ENCODE measurements at places on chromosomes 11 and 22.

GRCh38 chr22:29755889-29756288 lies 10.9 kb downstream of the ZMAT5 start:
- no peak for DNase-seq

GRCh38 chr11:19429108-19429760 lies 188.5 kb upstream of the E2F8 start:
- DNase-seq, result no peak

DNA sequence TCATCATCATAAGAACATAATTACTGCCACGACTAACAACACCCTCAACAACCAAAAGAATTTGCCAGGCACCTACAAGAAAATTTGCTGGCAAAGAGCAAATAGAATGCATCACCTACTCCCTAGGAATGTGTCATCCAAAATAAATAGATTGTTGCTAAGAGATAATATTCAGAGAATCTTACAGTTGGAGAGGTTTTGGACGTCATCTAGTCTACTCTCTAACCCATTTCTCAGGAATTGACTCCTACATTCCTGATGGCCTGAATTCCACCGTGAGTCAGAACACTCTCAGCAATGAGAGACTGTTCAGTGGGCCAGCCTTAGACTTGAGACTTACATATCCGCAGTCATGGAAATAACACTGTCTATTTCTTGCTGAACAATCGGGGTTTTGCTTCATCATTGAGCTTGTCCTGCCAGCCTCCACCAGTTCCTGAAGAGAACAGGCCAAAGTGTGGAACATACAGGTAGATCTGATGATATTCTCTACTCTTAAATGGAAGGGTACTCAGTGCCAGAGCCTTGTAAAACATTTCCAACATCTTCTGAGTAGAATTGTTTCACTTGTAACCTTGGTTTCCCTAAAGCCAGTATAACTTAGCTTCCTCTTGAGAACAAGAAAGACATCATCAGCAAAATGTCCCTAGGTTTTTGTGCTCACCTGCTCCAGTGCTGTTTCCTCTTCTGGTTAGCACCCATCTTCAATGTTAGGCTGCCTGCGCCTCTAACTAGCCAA lies 8.3 kb downstream of the KIRREL3 start:
- no peak for DNase-seq

DNA sequence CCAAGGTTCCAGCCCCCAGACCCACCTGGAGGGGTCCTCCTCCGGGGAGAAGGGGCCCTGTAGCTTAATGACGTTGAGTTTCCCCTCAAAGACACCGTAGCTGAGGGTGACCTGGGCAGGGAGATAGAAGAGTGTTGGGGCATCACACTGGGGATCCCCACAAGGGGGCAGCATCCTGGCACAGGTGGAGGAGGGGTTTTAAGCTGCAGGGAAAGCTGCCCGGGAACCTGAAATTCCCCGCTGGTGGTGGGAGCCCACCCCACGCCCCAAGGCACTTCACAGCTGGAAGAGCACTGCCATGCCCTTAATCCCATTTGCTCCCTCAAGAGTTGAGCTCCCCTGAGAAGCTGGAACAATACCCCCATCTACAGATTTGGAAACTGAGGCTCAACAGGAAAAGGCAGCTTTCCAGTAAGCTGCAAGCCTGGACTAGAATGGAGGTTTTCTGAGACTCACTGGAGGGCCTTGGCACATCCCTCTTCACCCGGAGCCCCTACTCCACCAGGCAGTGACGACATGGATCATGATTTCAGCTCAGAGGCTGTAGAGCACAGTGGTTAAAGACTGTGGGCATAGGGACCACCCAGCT lies 13.7 kb downstream of the MFNG start:
- DNase-seq, result no peak

DNA sequence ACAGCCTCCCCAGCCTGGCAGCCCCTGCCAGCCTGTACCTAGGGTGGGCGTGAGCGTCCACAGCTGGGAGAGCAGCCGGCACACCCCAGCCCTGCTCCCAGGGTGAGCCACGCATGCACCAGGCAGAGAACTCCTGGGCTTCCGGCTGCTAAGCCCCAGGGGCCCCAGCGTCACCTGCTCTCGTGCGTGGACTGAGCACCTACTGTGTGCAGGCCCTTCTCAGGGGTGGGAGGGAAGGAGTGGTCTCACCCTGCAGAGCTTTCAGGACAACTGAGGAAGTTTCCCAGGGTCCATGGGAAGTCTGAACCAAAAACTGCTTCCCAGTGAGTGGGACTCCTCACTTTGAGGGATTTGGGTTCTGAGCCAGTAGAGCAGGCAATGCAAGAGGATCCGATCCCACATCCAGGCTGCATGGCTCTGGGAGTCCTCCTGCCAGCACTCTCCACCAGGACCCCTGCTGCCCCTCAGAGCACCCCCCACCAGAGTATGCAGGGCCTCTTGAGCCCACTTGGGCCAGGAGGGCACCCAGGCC lies 47.1 kb upstream of the PRODH start:
- DNase-seq, result no peak

- no peak for DNase-seq
Measured at GRCh38 chr11:67227726-67228125, 38.5 kb upstream of the GRK2 start.

DNA sequence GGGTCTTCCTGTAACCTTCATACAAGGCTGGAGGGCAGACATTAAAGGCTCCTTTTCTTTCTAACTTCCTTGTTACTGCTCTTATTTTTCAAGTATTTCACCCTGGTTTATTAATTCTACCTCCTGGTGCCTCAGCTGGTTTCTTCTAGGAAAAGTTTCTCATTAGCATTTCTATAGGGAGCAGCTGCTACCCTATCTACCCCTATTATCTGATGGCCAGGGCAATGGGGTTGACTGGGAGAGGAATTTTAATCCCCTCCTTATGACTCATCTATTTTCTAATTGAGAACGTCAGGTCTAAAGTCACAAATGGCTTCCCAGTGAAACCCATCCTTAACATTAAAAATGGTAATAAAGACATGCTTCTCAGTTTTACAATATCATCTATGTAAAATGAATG lies 5.0 kb downstream of the MAP6 start:
- no peak for DNase-seq

GRCh38 chr22:17810570-17811116 lies 36.4 kb upstream of the BID start:
- no peak for DNase-seq

DNA sequence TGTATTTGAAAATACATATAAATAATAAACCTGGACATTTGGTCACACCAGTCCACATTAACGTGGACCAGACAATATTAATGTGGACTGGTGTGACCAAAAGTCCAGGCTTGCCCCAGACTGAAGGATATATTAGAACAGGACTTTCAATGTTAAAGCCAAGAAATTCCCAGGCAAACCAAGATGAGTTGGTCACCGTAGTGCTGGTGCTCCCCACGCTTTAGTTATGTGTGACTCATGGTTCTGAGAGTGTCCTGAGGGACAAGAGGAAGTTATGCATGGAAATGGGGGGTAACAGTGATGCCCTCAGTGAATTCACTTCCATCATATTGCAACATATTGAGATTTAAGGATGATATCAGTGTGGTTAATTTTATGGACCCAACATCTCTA lies 31.4 kb downstream of the POU2AF1 start:
- no peak for DNase-seq

DNA sequence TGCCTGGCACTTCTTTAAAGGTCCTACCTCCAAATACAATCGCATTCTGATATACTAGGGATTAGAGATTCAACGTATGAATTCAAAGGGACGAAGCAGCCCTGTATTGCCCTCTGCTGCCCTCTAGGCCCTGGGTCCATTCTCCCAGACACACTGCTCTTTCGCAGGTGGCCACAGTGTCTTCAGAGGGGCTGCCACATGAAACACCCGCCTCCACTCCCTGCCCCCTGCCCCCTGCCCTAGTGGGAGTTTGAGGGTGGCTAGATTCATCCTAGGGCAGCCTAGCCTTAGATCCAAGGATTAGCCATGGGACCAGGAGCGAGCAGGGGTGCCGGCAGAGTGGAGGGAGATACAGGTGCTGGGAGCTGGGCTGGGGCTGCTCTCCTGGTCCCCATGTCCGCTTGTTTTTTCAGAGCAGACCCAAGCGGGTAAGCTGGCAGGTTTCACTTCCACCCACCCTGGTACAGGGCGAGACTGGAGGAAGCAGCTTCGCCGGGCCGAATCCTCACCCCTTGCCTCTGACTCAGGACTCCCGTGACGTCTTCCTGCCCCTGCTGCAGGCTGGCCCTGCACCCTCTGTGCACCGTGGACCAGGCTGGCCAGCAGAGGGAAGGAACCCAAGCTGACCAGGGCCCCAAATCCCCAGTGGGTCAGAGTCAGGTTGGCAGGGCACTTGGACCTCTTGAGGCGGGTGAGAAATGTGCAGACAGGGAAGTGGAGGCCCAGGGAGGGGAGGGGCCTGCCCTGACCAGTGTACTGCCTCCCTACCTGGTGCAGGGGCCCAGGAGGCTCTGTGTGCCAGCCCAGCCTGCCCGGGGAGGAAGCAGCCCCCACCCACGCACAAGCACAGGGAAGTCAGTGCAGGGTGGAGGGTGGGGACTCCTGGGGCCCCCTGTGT lies 28.4 kb upstream of the HMOX1 start:
- no peak for DNase-seq

DNA sequence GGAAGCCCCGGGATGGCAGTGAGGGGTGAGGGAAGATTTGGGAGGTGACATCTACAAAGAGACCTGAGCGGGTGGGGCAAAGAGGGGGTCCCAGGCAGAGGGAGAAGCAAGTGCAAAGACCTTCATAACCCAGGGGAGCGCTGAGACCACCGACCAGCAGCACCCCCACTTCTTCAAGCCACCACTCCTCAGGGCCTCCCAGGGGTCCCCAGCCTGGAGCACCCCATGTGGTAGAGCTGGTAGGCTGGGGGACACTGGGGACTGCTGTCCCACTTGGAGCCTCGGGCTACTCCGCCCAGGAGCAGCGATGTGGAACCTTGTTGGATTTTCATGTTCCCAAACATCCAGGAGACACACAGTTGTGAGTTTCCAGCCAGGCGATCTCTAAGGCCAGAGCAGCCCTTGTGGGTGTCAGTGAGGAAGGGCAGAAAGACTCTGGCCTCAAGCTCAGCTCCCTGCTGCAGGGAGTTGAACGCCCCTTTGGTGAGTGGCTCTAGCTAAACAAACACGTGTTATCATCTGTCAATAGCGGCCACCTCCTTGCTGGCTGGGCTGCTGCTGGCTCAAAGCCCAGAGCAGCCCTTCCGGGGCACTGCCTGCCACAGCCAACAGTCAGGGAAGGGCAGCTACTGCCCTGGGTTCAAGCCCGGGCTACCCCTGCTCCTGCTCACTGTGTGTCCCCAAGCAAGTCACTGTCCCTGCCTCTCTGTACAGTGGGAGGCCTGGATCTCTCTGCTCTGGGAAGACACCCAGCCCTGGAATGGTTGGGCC lies 25.7 kb upstream of the CHKA start:
- DNase-seq, result peak; percentile 61

GRCh38 chr11:59285716-59286260 lies 72.9 kb upstream of the OR5AN1 start:
- no peak for DNase-seq

- DNase-seq, result no peak
Measured at GRCh38 chr22:23225724-23226496, 45.6 kb downstream of the BCR start.

DNA sequence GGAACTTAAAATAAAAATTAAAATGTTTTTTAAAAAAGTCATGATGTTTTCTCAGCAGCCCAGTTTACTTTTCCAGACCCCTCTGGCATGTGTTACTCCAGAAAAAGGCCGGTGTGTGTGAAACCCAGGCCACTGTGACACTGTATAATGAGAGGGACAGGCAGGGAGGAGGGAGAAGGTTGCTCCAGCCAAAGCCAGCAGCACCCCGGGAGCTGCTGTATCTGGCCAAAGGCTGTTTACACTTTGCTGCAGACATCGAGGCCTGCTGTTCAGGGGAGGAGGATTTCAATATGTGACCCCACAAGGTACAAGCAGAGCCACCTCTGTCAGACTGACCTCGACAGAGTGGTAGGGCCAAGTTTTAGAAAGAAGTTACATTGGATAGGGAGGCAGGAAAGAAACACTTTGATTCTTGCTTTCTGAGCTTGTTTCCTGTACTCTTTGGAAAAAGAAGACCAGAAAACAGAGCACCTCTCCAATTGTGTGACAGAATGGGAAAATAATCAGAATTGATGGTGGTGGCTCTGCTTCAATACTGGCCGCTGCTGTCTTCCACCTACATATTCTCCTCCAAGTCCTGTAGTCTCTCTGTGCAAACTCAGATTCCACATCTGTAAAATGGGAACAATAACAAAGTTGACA lies 41.0 kb upstream of the CD44 start:
- DNase-seq, result no peak

DNA sequence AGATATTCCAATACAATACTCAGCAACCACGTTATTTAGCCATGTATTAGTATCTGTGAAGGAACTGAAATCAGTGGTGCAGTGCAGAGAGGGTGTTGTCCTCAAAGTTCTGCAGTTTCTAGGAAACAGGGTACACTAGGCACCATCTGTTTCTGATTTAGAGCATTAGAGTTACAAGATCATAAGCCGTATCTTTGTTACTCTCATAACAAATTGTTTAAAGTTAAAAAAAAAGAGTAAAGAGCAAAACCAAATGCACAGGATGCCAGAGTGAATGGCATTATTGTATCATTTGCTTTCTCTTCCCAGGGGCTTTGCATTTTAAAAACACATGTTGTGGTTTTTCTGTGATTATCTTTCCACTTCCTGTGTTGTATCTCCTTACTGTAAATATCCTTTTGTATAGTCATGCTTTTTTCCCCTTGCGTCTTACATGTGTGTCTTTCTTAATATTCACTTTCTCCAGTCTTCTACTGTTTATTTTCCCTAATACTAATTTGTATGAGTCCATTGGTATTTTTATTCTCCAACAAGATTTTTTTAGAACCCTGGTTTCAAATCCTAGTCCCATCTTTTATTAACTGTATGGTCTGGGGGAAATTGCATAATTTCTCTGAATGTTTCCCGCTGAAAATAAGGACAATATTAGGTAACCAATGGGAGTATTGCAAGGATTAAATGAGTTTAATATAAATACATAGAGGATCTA lies 15.2 kb upstream of the NUP160 start:
- DNase-seq, result no peak

- no peak for DNase-seq
Measured at GRCh38 chr11:30816959-30817880, 231.1 kb upstream of the MPPED2 start.

DNA sequence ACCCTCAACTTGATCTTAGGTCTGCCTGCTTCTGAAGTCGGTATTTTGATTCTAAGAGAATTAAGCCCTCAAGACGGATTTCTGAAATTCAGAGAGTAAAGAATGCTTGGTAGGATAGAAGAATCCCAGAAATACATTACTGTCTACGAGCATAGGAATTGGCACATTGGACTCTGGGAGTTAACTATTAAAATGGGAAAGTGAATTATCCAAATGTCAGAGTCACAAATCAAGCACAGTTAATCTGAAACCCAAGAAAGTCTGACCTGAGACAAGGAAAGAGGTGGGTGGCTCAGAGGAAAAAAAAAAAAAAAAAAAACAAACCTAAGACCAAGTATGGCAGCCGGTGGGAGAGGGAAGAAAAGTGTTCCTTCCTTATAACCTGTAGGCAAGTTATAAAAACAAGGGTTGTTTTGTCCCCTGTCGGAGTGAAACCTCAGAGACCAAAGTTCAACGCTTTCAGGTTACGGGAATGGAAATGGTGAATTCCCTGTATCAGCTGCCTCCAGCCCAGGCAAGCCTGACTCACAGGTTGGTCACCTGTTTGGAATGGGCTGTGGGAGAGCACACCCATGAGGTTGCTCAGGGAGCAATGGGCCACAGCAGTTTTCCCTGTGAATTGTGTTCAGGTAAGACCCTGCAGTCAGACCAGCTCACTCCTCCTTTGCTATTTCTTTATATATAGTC lies 139.0 kb downstream of the ETS1 start:
- DNase-seq, result no peak

Data from right lung (tissue), 10 donors.